ENCODE measurements at places on chromosomes 3 and 15.
A peak's percentile ranks its signal among the peaks of the same experiment; 100 is the strongest.

DNA sequence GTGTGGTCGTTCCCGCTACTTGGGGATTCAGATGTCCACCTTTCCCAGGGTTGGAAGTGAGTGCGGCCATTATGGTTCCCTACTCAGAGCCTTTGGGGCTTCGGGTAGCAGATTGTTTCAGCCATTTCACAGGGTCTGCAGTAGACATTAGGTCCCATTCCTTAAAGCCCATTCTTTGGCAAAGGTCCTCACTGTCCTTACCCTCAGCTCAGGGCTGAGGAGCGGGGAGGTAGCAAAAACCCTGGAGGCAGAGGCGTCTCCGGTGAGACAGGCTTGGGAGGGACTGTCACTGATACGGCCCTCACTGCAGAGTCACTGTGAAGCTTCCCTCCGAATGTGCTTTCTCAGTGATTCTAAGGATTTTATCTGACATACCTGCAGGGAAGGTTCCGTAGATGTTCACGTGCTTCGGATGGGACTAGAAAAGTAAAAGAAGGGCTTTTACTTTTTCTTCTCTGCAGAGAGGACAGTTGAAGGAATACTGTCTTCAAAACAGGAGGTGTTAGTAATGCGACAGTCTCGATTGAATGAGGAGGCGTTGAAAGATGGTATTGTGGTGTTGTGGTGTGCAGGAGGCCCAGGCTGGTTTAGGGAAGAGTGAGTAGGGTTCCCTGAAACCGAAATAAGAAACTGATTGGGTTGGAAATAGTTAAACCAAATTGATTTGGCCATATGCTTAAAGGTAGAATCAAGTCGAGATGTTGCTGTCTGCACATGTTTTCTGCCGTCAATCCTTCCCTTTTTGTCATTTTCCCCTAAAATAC, 630 bp downstream of the ATP6V1A start:
- DNase-seq, result no peak

- no peak for DNase-seq
Measured at GRCh38 chr3:169699536-169700050, 36.1 kb upstream of the MECOM start.

- DNase-seq, result no peak
Measured at GRCh38 chr3:133171831-133172230, 133.6 kb downstream of the TMEM108 start.

GRCh38 chr3:41236228-41236627, 36.9 kb downstream of the CTNNB1 start:
- DNase-seq, result no peak

DNA sequence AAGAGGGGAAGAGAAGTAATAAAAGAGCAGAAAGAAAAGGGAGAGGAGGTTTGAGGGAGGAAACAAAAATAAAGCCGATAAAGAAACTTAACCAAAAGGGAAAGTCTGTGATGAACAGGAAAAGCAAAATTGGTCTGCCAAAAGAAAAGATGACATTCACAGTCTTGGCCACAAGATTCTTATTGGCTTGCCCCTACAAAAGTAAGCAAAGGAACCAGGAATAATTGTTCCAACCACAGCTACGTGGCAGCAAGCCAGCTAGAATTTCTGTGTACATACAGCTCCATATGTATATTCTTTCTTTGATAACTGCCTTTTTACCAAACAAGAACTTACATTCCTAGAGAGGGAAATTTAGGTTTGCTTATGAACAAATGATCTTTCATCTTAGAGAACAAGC, 79.6 kb downstream of the MLH1 start:
- no peak for DNase-seq

DNA sequence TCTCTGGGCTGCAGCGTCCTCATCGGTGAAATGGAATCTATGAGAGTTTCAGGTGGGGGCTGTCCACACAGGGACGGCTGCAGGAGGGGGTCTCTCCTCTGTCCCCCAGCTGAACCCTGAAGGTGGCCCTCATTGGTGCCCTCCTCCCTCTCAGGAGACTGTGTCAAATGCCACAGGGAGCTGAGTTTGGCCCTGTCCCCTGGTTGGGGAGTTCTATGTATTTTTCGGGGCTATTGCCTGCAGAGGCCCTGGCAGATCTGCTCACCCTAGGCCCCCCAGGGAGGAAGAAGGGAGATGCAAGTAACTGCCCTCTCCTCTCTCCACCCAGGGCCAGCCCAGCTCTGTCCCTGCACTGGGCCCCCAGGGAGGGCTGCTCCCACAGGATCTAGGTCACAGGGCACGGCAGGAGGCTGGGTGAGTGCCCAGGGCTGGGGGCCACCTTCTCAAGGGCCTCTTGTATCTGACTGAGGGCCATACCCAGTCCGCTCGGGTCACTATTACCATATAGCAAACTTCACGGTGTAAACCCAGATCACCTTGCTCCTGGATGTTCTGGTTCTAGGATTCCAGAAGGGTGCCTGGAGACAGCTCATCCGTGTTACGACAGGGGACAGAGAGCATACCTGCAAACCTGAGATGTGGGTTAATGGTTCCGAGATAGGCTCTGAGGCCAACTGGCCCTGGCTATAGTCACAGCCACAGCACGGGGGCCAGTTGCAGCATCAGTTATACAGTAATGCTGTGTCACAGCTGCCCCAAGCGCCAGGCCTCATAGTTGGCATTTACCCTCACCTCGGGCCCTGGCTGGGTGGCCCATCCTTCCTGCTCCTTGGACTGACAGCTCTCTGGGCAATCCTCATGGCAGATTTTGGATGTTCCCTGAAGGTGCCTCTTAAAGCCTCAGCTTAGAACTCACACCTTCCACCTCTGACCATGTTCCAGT, 102.4 kb upstream of the PRR23E start:
- DNase-seq, result no peak

- DNase-seq, result peak; percentile 31
Measured at GRCh38 chr3:158094235-158095110, 11.7 kb downstream of the SHOX2 start.

DNA sequence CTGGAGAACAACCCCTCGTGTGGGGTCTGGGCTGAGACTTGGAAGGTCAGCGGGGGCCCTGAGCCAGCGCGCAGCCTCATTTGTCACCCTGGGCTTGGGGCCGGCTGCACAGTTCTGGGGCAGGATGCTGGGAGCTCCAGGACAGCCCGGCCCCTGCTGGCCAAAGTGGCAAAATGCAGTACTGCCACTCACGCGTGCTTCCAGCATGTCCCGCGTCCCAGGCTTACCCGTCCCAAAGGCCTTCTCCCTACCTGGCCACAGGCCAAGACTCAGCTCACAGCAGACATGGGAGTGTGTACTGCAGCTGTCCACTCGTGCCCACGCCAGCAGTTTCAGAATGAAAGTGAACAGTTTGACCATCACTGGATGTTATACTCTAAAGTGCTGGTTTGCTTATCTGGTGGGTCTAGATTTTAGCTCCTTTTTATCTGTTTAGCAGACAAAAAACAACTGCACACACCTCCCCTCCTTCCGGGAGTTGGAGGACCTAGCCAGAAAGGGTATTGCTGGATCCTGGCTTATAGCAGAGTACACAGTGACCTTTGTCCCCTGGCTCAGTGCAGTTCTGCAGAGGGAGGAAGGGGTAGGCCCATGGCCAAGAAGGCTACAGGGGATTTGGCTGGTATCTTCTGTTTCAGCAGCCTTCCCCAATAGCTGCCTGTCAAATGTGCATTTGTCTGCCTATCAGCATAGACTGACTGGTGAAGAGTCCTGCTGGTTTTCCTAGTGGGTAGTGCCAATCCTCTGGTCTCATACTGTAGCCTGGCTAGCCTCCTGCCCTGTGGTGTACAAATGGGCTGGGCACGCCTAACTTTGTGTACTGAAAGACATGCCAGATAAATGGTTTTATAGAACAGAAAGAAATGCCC, 23.2 kb upstream of the IP6K2 start:
- DNase-seq, result peak; percentile 59

- no peak for DNase-seq
Measured at GRCh38 chr3:20990896-20991295, 760.1 kb downstream of the ZNF385D start.

DNA sequence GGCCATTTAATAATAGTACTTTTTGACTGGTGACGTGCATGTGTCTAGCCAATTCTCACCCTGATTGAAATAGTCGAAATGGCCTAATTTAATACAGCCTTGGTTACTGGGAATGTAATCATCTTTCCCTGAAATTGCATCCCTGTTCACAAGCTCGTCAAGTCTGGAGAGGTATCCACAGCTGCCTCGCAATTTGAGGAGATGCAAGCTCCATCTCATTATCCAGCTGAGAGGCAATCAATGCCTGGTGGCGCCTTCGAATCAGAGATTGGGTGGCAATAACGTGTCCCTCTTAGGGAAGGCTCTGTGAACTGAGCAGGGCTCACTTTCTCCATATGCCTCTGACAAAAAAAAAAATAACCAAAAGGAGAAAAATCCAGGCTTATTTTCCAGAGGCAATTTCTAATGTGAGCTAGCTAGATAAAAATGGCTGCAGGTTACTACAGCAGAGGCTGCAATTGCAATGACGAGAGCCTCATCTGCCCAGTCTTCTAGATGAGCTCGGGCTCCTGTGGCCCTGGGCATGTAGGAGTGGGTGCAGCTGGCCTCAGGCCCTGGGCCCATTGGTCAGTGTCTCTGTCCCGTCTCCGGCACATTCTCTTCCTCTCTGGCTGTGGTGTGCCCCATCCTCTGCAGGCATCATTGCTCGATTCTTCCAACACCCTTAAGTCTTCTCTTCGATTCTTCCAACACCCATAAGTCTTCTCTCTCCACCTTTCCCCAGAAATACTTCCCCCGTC, 487.5 kb downstream of the GABRG3 start:
- DNase-seq, result no peak

DNA sequence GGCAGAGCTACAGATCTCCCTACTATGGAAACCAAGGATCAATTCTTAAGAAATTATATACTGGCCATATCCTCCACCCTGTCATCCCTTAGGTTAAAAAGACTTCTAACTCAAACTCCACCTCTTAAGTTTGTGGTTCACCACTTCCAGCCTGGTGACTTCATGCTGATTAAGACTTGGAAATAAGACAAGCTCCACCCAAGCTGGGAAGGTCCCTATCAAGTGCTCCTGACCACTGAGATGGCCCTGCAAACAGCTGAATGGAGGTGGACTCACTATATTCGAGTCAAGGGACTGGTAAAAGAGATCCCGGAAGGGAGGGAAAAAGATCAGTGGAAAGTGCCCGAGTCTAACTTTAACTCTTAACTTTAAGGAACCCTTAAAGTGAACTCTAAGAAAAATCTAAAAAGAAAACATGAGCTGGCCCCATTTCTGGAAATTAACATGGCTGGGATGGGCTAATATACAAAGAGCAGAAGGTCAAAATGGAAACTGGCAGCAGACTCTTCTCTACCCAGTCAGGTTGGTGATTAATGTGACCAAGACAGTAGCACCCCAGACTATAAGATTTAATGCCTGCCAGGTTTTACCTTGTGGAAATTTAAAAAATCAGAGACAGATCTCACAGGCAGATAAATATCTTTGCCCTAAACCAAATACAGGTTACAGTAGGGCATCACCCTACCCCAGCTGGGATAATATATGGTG, 43.9 kb downstream of the PPCDC start:
- DNase-seq, result peak; percentile 71

DNA sequence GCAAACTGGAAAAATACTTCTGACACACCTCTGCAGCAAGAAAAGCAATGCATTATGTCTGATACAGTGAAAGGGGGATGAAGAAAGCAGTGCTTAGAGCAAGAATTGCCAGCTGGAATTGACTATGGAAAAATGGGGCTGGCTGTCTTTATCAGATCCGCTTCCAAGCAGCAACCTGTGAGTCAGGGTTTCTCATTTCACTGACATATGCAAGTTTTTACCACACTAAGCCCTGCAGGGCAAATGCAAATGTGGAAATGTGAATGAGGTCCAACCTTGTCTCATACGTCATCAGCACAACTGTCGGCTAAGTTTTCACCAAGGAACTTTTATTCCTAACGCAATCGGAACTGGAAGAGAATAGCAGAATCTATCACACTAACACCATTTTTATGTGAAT, 172.5 kb upstream of the GADL1 start:
- no peak for DNase-seq

GRCh38 chr3:29415482-29416223, 134.8 kb downstream of the RBMS3 start:
- DNase-seq, result no peak

DNA sequence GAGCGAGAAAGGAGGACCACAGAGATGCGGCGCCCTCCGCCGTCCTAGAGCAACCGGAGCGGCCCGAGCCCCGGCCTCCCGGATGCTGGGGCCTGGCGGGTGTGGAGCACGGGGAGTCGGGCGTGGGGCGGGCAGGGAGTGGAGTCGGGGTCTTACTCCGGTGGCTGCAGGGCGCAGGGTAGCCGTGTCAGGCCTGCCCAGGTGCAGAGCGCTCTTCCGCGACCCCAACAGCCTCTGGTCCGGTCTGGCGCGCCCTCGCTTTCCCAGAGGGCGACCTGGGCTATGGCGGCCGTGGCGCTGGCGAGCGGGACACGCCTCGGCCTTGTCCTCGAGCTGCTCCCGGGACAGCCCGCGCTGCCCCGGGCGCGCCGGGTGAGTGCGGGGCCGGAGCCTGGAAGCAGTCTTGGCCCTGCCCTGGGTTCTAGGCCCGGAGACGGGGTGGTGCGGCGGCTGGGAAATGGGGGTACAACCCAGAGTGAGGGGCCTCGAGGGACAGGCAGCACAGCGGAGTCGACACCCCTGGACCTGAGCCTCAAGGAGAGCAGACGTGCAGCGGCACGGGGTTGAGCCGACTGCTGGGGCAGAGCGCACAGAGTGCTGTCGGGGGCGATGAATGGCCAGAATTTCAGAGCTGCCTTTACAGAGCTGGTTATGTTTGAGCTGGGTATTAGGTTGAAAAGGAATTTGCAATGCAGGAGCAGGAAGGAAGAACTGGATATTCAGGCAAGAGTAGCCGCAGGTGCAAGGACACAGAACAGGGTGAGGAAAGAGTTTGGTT, at the start of gene ZNF662:
Gene ZNF662, plus strand, starts transcription at position 73 of the 778 bp plus-strand sequence. CDS start 1,973 bp downstream, outside the sequence.
- peak; percentile 35 for DNase-seq

GRCh38 chr3:89358281-89358680, 250.9 kb downstream of the EPHA3 start:
- no peak for DNase-seq

DNA sequence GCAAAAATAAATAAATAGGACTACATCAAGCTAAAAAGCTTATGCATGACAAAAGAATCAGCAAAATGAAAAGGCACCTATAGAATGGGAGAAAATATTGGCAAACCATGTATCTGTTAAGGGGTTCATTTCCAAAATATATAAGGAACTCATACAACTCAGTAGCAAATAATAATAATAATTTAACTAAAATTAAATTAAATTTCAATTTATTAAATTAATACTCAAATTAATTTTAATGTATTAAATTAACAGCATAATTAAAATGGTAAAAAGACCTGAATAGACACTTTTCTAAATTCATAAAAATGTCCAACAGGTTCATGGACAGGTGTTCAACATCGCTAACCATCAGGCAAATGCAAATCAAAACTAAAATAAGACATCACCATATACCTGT, 34.0 kb upstream of the THBS1 start:
- no peak for DNase-seq
